ENCODE measurements at places on chromosomes 5 and 9. TPM values are rescaled to one million over a fixed set of nuclear protein-coding genes. Genes with fewer than 3 reads are reported as not detected.

GRCh38 chr9:73596321-73596720, 444.7 kb downstream of the ANXA1 start:
- no peak for DNase-seq
- no peaks in the 10 kb centered on the region for H3K36me3 ChIP-seq
- peaks cover 13% of the 10 kb centered on the region for H3K4me1 ChIP-seq
- no peak overlapping the region for H3K27ac ChIP-seq

GRCh38 chr5:150077996-150078801, 8.2 kb downstream of the CSF1R start:
- peaks cover 12% of the 10 kb centered on the region for H3K4me1 ChIP-seq
- H3K27ac ChIP-seq = no peak overlapping the region
- H3K27me3 ChIP-seq = no peaks in the 10 kb centered on the region
- H3K36me3 ChIP-seq = no peaks in the 10 kb centered on the region
- H3K4me3 ChIP-seq = no peak overlapping the region

DNA sequence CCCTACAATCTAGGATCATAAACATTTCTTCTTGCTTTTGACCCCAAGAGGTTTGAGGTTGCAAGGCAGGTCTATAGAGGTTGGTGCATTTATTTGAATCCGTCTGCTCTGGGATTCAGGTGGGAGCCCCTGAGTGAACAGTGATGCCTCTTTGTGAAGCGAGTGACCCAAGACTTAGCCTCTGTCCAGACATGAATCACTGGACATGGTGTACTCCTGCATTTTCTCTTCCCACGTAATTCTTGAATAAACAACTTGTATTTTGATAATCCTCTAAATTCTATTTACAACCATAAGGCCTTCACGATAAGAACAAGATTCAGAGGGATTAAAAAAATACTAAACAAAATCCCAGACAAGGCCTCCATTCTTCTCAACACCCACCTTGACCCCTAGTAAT, 67.5 kb upstream of the PLPP6 start:
- H3K27ac ChIP-seq = no peak overlapping the region
- DNase-seq = no peak
- H3K4me1 ChIP-seq = peaks cover 27% of the 10 kb centered on the region

DNA sequence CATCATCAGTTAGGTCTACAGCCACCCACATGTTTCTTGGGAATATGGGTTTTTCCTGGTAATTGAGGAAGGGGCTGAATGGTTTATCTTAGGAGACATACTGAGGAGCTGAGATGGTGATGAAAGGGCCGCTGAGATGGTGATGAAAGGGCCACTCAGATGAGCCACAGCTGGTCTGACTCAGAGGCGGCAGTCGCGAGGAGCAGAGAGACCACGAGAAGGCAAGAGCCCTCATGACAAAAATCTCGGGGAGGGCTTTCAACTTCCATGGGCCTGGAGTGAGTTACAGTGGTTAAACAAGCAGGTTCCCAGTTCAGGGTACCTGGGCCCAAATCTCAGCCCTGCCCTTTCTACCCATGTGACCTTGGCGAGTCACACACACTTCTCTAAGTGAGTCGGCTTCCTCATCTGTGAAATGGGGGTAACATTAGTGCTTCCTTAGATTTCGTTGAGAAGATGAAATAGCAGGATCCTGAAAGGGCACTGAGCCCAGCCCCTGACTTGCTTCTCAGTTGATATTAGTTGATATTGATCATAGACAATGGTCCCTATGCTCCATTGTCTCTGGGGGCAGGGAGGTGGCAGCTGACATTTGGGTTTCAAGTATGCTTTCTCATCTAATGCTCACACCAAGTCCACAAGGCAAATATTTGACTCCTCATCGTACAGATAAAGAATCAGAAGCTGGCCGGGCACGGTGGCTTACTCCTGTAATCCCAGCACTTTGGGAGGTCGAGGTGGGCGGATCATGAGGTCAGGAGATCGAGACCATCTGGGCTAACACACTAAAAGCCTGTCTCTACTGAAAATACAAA, 169.5 kb downstream of the RGS3 start:
- no peak overlapping the region for H3K27ac ChIP-seq
- H3K36me3 ChIP-seq = no peaks in the 10 kb centered on the region
- 0 out of 2 replicates have a peak, but pooled peaks cover 4% of the 10 kb centered on the region for H3K27me3 ChIP-seq

GRCh38 chr5:139263536-139263935, 30.0 kb upstream of the MATR3 start:
- H3K27ac ChIP-seq = no peak overlapping the region
- no peak for DNase-seq
- no peaks in the 10 kb centered on the region for H3K27me3 ChIP-seq
- peaks cover 4% of the 10 kb centered on the region for H3K4me1 ChIP-seq
- no peak overlapping the region for H3K4me3 ChIP-seq
- H3K36me3 ChIP-seq = no peaks in the 10 kb centered on the region

GRCh38 chr9:84123648-84124406, 143.2 kb downstream of the RMI1 start:
- H3K4me3 ChIP-seq = no peak overlapping the region
- no peaks in the 10 kb centered on the region for H3K27me3 ChIP-seq
- H3K36me3 ChIP-seq = no peaks in the 10 kb centered on the region
- no peaks in the 10 kb centered on the region for H3K4me1 ChIP-seq

DNA sequence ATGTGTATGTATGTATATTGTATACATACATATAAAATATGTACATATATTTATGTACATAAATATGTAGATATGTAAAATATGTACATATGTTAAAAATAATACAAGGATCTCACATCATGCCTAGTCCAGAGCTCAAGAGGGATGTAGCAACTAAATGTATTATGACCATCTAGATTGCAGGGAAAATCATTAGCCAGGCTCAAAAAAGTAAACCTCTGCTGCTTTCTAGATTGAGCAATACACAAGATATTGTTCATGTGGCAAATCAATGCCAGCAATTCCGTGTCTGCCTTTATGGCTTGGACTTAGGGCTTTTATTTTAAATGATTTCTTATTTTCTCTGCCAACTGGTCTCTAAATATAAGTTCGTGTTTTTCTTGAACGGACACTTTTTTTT, 65.2 kb downstream of the RAI14 start:
- H3K27ac ChIP-seq = no peak overlapping the region
- H3K27me3 ChIP-seq = no peaks in the 10 kb centered on the region
- H3K4me3 ChIP-seq = no peak overlapping the region
- peaks cover 42% of the 10 kb centered on the region for H3K4me1 ChIP-seq
- DNase-seq = no peak
- H3K36me3 ChIP-seq = peaks cover 7% of the 10 kb centered on the region

- no peak overlapping the region for H3K27ac ChIP-seq
- no peaks in the 10 kb centered on the region for H3K27me3 ChIP-seq
- H3K36me3 ChIP-seq = no peaks in the 10 kb centered on the region
These were observed 115.9 kb downstream of the RGS3 start for GRCh38 chr9:113579283-113580040.

- H3K27me3 ChIP-seq = no peaks in the 10 kb centered on the region
- H3K36me3 ChIP-seq = peaks cover 8% of the 10 kb centered on the region
- no peak overlapping the region for H3K27ac ChIP-seq
- no peak for DNase-seq
These were observed 183.7 kb downstream of the SAXO1 start for GRCh38 chr9:18849270-18849669.

DNA sequence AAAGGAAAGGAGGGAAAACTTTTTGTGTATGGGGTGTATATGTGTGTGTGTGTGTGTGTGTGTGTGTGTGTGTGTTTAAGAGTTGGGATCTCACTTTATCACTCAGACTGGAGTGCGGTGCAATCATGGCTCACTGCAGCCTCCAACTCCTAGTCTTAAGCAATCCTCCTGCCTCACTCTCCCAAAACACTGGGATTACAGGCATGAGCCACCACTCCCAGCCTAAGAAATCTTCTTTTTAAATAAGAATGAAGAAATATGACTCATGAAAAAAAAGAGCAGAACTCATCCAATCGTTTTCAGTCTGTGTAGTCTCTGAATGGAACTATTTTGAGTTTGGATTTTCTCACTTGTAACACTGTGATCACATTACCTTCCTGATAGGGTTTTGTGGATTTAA, 601.5 kb downstream of the ACTL7B start:
- no peak overlapping the region for H3K4me3 ChIP-seq
- no peaks in the 10 kb centered on the region for H3K36me3 ChIP-seq
- no peak for DNase-seq
- no peaks in the 10 kb centered on the region for H3K27me3 ChIP-seq
- no peak overlapping the region for H3K27ac ChIP-seq

DNA sequence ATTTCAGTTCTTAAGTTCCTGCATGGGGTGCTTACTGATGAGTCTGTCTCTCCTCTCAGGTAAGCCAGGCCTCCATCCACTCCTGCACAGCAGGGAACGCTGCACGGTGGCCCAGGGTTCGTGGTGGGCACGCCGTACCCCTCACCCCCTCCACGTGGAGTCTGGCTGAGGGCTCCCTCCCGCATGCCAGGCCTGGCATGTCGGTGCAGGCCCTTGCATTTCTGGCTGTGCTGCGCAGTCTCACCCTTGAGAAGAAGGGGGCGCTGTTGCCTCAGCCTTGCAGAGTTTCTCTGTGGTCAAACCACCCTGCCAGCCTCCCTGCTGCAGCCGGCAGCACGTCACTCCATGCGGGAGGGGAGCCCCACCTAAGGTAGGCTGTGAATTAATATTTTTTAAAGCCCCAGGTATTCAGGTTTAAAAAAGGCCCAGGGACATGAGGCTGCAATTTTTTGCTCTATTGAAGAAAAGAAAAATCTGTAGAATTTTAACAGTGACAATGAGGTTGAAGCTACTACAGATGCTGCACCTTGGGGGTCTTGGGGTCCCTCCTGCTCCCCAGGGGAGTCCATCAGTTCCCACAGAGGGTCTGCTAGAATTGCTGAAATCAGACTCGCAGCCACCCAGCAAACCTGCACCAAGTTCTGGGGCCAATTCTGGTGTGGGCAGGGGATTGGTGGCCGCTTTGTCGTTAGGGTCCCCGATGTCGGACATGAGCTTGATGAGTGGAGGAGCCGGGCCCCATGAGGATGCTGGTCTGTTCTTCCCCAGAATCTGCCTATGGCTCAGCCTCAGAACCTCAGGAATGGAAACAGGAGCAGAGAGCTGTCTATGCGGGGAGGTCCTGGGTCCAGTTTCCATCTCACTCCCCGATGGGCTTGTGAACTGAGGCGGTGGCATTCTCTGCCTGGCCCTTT, 52.6 kb downstream of the TENT4A start:
- H3K4me3 ChIP-seq = no peak overlapping the region
- no peaks in the 10 kb centered on the region for H3K27me3 ChIP-seq
- H3K4me1 ChIP-seq = peaks cover 3% of the 10 kb centered on the region
- no peaks in the 10 kb centered on the region for H3K36me3 ChIP-seq
- peak; percentile 93 for DNase-seq

PKD2L2 gene
- not detected for total RNA-seq

LHX6 gene
- total RNA-seq = 1.0 TPM

CLIC3 gene
- 0.56 TPM for total RNA-seq

HACD4 gene
- total RNA-seq = 2.2 TPM
